ENCODE measurements at places on chromosomes 16 and 17.

GRCh38 chr16:22665803-22666202, 148.2 kb upstream of the HS3ST2 start:
- DNase-seq = no peak

DNA sequence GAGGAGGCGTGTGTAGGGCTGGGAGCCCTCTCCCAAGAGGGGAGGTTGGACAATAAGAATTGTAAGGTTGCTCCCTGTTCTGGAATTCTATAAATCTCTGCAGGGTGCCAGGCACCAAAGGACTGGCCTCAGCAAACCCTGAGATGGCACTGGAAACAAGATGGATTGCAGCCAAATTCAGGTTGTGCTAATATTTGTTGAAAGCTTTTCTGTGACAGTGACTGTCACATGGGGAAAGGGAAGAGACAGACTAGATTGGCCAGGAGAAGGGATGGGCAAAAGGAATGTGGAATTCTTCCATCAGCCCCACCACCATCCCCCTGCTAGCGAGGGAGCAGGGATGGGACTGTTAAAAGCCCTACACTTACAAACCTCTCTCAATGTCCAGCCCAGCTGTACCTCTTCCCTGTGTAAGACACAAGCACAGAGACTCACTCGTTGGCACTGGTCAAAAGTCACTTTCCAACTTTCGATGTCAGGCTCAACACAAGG, 62.4 kb downstream of the SOX9 start:
- DNase-seq = no peak

DNA sequence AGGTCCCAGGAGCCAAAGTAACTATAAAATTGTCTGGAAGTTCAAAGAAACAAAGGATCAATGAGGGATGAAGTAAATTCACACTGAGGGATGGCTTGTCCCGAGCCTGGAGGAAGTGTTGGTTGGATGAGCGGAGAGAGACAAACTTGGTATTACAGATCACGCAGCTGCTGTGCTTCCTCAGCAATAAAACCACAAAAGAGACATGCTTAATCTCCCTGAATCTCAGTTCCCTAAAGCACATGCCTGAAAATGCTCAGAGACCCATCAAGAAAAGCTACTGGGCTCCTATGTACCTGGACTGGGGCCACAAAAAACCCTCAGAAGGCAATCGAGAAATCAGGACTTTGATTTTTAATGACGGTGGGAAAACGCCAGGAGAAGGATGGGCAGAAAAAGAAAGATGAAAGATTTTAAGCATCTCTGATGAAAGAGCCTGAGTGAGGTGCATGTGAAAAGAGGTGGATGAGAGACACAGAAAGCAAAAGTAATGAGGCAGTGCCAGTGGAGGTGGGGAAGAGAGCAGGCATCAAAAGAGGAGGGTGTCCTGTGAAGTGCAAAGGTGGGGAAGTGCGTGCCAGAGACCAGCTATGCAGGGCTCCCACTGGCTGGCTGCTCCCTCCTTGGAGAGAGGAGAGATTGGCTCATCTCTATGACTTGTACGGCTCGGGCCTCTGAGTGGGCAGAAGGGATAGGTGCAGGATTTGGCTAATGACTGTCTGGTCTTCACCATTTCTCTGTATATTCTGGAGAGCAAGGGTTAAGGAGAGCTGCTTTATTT, 143.7 kb downstream of the ABCC12 start:
- DNase-seq = no peak

GRCh38 chr17:76091526-76092286, 11.9 kb downstream of the EXOC7 start:
- no peak for DNase-seq

DNA sequence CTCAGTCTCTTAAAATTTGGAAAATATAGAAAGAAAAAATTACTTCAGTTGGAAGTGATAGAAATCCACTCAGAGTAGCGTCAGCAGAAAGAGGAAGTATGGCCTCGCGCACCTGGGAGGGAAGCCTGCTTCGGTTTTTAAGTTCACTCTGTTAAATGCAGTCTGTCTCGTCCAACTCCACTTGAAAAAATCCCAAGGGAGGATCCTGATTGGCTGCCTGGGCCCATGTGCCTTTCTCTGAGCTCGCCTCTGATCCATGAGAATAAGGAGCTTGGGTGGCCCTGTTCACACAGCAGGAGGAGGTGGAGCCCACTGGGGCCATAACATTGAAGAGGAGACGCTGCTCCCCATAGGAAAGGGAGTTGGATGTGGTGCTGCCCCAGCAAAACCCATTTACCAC, 40.7 kb downstream of the DNAJA2 start:
- no peak for DNase-seq

- DNase-seq = no peak
Measured at GRCh38 chr17:68853439-68853838, 101.8 kb downstream of the ABCA8 start.

- no peak for DNase-seq
Measured at GRCh38 chr17:68973098-68973846, 18.1 kb upstream of the ABCA8 start.

DNA sequence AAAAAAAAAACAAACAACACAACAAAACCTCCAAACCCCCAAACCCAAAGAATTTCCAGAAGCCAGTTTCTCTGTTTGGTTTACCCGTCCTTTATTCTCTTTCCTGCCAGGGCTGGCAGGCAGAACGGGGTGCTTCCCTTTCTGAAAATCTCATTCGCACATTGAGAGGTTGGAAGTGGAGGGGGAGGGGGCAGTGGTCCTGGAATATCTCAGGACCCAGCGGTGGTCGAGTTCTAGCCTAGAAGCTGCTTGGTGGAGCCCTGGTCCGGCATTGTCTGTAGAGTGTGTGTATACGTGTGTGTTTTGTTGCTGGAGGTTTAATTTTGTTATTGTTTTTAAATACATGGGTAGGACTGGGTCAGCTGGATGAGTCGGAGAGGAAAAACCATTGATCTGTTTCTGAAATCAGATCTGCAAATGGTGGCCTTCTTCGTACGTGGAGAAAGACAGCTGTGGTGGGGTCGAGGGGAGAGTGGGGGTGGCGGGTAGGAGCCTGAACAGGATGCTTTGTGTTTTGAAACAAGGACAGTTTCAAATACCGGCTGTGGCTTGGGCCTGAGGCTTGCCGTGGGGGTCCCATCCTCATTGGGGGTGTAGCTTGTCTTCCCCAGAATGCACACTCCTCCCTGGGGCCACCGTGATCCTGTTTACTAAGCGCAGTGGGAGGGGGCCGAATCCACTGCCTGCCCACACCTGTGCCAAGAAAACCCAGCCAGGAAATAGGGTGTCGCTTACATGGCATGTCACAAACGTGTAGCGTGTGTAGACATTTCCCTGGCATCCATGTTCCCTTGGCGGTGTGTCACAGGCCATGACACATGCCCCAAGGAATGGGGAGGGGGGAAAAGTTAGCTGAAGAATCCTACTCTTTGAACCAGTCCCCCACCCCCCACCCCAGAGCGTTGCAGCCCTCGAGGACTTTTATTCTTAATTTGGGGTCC, 1.6 kb downstream of the CMIP start:
- DNase-seq = peak; percentile 32

DNA sequence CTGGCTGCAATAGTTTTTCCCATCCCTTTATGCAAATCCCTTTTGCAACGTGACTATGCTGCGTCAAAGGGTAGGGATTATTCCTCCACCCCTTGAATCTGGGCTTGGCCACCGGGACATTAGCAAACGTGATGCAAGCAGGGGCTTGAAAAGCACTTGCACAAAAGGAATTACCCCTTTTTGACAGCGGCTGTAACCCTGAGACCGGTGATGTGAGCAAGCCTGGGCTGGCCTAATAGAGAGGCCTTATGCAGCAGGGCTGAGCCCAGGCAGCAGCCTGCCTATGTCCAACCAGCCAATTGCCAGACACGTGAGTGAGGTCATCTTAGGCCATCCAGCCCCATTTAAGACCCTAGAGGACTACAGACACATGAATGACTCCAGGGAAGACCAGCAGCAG, 30.4 kb upstream of the PAFAH1B1 start:
- no peak for DNase-seq

- DNase-seq = no peak
Measured at GRCh38 chr16:56242740-56243139, 51.5 kb downstream of the GNAO1 start.

DNA sequence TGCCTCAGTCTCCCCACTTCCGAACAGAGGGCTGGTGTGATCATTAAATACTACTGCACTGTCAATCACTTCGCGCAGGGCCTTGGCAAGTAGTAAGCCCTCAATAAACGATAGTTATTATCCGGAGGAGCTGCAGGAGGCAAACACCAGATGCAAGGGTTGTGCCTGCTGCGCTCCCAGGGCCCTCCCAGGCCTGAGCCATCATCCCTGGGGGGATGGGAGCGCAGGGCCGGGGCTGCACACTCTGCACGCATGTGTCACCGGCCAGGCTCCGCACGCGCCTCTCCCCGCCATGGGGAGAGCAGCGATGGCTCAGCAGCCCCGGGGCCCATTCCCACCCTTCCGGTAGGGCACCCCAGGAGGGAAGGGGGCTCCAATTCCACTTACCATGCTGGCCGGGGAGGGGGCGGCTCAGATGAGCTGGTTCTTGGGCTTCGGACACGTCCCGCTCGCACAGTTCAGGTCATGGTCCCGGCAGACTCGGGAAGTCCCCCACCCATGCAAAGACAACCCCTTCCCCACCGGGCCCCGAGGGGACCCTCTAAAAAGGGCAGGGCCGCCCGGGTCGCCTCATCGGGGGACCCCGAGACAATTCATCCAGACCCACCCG, 681 bp downstream of the XPO6 start:
- peak; percentile 80 for DNase-seq

- no peak for DNase-seq
Measured at GRCh38 chr16:1762196-1762878, 9.0 kb downstream of the NME3 start.

- peak; percentile 63 for DNase-seq
Measured at GRCh38 chr16:1863681-1864460, 8.1 kb downstream of the MEIOB start.

DNA sequence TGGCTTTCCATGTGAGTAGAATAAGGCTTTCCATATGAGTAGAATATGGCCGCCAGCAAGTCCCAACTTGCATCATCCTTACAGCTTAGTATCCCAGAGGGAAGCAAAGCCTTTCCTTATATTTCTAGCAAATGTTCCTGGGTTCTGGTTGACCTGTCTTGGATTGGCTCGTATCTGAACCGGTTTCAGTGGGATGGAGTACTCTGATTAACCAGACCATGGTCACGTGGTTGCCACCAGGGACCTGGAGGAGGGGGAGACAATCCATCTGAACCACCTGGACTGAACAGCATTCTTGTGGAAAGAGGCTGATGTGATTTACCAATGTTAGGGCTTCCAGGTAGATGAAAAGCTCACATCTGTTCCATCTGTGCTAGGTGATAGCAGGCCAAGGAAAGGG, 89.0 kb downstream of the SHISA6 start:
- DNase-seq = no peak

GRCh38 chr17:59897090-59897489, 4.2 kb downstream of the RPS6KB1 start:
- no peak for DNase-seq

- no peak for DNase-seq
Measured at GRCh38 chr17:28719021-28719433, 758 bp upstream of the RPL23A start.

All from hematopoietic multipotent progenitor cell treated with erythropoietin and hydrocortisone succinate and interleukin-3 and kit ligand, for 8 days (in vitro differentiated cells).